Stimulated activated CD4-positive, alpha-beta T cell treated with anti-CD3 and anti-CD28 coated beads, Interleukin-12 subunit alpha, Interleukin-12 subunit beta, amount 100 ng/mL, for 4 hours (primary cell): ENCODE measurements at places on chromosomes 2 and 18.

GRCh38 chr18:47745227-47745626 is 185.2 kb downstream of the SMAD2 start:
- no peak for DNase-seq

GRCh38 chr2:156321243-156321904 is 11.1 kb downstream of the NR4A2 start:
- peak; percentile 39 for DNase-seq

- DNase-seq = no peak
Observed at GRCh38 chr2:32925976-32926707, 20.6 kb upstream of the LTBP1 start.

- DNase-seq = no peak
Observed at GRCh38 chr18:34514238-34514637, 195.9 kb upstream of the DTNA start.

DNA sequence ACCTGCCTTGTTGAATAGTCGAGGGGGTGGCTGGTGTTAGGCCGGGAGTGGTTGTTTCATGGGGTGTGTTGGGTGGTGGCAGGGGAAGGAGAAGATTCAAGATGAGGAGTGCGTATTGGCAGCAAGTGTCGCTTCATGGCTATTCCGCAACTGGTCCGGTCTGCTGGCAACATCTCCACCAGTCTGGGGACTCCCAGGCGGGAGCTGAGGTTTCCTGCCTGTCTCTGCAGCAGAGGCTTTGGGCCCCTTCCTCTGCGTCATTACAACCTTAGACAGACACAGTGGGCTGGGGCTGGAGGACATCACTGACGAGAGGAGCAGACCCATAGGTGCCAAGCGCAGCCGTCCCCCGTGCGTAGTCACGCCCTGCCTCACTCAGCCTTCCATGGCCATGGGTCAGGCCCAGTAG is 64.0 kb upstream of the MCFD2 start:
- DNase-seq = no peak
